ENCODE measurements at places on chromosomes 11 and 22.
A peak's percentile ranks its signal among the peaks of the same experiment; 100 is the strongest.

- no peak for DNase-seq
These were observed 9.7 kb downstream of the NADSYN1 start for GRCh38 chr11:71462726-71463125.

GRCh38 chr11:74773476-74773875 lies 24.8 kb downstream of the RNF169 start:
- no peak for DNase-seq

GRCh38 chr11:105466582-105467228 lies 143.2 kb upstream of the GRIA4 start:
- peak; percentile 29 for DNase-seq

DNA sequence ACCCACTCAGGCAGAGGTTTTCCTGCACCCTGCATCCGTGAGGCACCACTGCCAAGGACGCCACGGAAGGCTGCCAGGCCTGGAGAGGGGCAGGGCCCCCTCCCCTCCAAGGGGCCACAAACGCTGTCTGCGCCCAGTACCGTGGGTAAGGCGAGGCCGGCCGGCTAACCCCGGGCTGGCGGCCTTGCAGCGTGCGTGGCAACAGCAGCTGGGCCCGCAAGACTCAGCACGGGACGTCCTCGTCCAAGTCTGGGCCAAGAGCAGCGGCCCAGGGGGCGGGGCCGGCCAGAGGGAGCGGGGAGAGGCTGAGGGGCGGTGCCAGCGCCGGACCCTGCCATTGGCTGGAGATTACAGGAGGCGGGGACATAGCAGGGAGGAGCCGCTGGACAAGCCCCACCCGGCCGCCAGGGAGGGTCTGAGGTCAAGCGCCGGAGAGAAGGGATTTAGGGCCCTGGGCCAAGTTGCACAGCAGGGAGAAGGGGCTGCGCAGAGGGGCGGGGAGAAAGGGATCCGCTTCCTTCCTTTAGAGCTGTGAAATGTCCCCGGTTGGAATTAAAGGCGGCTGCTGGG lies 16.0 kb downstream of the SLC43A1 start:
- DNase-seq = peak; percentile 47

DNA sequence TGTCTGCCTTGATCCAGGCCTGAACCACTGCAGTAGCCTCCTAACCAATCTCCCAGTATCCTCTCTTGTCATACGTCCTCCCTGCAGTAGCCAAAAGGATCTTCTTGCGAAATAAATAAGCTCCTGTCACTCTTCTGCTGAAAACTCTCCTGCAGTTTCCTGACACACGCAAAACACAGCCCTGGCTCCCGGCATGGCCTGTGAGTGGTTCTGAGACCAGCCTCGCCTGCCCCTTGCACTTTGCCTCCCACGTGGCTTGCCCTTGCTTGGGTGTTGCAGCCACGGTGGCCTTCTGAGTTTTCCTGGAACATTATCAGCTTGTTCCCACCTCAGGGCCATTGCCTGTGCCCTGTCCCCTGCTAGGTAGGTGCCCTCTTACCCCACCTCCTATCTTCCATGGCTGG lies 7.2 kb downstream of the ZC3H7B start:
- no peak for DNase-seq

DNA sequence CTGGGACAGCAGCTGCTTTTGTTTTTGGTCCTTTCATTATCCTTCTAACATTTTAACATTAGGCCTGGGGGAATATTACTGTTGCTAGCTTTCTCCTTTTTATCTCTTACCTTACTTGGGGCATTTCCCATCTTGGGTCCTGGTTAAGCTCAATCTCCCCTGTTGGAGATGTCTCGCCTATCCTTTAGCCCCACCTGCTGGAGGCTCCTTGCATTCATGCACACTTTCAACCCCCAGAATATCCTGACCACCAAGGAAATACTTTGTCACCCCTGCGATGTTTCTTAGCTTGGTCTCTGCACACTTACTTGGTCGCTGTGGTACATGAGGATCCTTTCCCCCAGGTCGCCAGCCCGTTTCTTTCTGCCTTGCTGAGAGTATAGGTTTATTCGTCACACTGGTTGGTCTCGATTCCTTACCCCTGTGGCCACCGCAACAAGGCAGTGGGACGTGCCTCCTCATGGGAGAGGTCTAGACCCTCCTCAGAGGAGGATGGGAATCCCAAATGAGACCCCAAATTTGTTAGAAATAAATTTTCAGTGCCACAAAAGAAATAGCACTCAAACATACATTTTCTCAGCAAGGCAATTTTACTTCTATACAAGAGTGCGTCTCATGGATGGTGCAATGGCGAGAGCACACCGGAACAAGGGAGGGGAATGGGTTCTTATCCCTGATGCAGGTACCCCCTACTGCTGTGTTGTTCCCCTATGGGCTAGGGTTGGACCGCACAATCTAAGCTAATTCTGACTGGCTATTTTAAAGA lies 5.4 kb upstream of the TXN2 start:
- DNase-seq = no peak

DNA sequence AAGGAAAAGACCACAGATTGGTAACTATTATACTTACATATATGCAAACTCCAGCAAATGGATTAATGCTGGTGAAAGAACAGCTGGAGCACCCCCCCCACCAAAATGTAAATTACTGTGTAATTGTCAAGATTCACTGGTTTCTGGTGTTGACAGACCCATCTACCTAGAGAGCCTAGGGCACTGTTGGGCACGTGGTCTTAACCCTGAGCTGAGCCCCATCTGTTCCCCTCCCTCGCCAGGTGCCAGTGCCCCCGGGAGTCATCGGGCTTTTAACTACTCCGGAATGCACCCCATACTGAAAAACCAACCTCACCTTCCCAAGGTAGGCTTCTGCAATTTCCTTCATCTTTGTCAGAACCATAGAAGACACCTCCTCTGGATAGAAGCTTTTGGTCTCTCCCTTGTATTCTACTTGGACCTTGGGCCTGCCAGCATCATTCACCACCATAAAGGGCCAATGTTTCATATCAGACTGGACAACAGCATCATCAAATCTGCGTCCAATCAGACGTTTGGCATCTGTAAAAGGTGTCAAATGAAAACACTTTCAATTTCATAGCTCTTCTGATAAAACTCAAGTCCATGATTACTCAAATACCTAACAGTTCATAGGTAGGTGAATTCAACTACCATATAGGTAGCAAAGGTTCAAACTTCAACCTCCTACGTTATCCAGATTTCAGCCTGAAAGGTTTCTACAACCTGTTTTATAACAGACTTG lies 1.5 kb downstream of the HSPA8 start:
- no peak for DNase-seq

- no peak for DNase-seq
These were observed 43.2 kb upstream of the TP53AIP1 start for GRCh38 chr11:128985880-128986279.

GRCh38 chr11:22006901-22007300 lies 186.0 kb upstream of the ANO5 start:
- DNase-seq = no peak

GRCh38 chr11:804599-804964 lies 449 bp downstream of the PIDD1 start:
- no peak for DNase-seq

DNA sequence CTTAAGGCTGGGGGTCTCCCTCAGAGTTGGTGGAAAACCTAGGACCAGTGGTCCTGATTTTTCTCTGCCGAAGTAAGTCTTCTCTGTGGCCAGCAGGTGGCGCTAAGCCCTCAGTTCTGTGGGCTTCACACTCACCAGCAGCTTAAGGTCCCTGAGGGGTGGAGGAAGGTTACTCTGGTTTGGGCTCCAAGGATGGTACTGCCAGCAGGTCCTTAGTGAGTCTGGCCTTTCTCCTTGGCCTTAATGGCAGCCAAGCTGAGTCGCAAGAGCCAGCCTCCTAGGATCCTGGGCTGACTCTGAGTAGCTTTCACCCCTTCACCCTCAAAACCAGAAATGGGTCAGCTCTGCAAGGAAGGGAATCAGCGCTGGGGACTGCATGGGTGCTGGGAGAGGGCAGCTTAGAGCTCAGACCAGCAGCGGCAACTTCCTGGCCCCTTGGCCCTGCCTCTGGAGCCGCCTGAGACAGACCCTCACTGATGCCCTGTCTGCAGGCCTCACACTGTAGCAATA lies 4.4 kb downstream of the KCNJ11 start:
- DNase-seq = peak; percentile 48

DNA sequence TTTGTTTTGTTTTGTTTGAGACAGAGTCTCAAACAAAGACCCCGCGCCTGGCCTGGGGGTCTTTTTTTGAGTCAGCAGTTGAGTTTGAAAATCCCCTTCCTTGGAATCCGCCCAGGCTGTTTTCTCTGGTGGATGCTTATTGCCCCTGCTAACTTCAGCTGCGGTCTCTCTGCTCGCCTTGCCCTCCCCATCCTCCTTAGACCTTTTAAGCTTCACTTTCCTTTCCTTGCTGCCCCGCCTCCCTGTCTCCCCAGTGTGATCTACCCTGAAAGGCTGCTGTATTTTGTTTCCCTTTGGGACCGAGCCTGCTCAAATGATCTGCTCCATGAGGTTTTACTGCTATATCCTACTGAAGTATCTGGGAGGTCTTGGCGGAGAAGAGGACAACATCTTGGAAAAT lies 2.5 kb downstream of the USP18 start:
- no peak for DNase-seq

GRCh38 chr11:32433914-32434355 lies 1.4 kb downstream of the WT1 start:
- no peak for DNase-seq

DNA sequence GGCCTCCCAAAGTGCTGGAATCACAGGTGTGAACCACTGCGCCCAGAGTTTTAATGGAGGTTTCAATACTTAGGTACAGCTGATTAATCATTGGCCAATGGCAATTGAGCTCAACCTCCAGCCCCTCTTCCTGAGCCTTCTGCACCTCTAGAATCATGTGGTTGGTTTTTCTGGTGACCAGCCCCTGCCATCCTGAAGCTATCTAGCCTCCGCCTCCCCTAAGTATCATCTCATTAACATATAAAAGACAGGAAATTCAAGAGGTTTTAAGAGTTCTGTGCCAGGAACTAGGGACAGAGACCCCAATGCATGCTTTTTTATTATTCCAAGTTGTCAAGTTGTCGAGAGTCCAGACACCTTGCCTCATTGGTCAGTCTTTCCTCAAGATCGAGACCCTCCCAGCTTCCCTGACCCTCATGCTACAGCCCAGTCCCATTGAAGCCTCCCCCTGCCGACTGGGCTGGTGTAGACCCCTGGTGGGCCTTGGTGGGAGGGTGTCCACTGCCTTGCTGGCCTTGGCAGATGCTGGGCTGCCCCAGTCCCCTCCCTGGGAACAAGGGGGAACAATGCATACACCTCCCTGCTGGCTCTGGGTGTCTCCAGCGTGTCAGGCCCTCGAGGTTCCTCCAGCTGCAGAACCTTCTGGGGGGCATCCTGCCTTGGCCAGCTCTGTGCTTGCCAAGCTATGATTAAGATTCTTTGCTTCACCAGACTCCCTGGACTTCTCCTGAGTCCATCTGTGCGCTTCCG lies 148.0 kb downstream of the CTTN start:
- DNase-seq = no peak

GRCh38 chr11:65616575-65617001 lies 1.0 kb downstream of the PCNX3 start:
- DNase-seq = no peak

DNA sequence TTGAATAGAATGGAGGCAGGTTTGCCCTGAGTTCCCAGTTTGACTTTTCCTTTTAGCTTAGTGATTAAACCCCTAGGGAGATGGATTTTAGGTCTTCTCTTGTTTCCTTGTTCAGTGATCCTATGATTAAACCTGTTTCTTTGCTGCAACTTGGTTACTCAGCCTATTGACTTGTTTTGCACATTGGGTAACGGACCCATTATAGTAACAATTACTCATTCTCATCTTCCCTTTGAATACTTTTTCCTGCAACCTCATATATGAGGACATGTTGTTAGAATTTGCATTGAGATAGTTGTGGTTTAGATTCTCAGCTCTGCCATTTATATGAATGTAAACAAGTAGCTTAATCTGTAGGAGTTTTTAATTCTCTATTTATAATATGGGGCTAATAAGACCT lies 489.2 kb upstream of the CNTN5 start:
- DNase-seq = no peak

GRCh38 chr11:69704508-69705253 lies 859 bp upstream of the FGF19 start:
- no peak for DNase-seq

DNA sequence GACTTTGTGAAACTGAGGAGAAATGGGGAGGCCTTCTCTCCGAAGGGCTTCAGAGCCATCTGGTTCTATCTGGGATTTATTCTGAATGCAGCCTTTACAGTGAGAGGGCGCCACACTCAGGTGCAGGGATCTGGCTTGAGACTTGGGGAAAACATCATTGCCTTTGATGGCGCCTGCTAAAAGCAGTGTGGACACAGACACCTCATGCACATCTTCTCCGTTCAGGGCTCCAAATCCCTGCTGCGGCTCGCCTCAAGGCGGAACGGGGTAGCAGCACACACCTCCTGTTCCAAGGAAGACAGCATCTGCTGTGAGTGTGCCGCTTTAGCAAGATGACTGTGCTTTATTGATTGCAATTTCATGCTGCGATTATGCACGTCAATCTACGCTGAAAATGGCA lies 37.1 kb upstream of the OLFML1 start:
- DNase-seq = no peak

DNA sequence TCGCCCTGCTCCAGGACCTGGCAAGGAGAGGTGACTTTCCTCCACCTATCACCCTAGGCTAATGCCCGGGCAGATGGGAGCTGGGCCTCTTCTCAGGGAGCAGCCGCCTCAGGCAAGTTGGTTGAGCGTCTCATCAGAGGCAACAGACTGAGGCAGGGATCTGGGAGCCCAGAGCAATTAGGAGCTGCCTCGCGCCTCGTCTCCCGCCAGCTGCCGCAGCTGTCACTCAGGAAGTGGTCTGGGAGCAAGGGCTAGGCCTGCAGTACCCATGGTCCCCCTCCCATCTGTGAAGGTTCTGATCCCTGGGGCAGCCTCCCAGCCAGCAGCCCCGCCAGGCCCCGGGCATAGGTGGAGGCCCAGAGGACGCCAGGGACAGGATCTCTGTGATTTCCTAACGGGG lies 4.6 kb upstream of the CABP7 start:
- DNase-seq = no peak

DNA sequence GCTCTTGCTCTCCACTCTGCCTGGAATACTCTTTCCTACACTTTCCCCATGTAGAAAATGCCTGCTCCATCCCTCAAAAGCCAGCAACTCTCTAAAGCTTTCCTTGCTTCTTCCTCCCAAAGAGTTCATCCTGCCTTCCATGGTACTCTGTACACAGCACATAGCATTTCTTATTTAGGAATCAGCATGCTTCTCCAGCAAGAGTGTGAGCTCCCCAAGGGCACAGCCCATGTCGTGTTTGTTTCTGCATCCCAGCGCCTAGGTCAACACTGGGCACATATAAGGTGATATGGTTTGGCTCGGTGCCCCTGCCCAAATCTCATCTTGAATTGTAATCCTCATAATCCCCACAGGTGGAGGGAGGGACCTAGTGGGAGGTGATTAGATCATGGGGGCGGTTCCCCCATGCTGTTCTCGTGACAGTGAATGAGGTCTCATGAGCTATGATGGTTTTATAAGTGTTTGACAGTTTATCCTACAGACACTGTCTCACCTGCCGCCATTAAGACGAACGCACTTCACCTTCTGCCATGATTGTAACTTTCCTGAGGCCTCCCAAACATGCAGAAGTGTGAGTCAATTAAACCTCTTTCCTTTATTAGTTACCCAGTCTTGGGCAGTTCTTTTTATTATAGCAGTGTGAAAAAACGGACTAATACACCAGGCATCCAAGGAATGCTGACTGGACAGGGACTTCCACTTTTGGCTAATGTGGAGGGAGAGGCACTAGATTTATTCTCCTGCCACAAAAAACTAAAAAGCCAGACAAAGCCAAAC lies 8.2 kb downstream of the VPS37C start:
- DNase-seq = peak; percentile 52

GRCh38 chr11:28770806-28771205 lies 662.6 kb downstream of the METTL15 start:
- DNase-seq = no peak

- no peak for DNase-seq
These were observed 43.2 kb downstream of the IGLL5 start for GRCh38 chr22:22930571-22931556.

- no peak for DNase-seq
These were observed 88.8 kb downstream of the AMBRA1 start for GRCh38 chr11:46504817-46505613.
